ENCODE measurements at places on chromosomes 16 and 17.

GRCh38 chr17:77694391-77695363 lies 263.8 kb upstream of the TNRC6C start:
- DNase-seq, result no peak

DNA sequence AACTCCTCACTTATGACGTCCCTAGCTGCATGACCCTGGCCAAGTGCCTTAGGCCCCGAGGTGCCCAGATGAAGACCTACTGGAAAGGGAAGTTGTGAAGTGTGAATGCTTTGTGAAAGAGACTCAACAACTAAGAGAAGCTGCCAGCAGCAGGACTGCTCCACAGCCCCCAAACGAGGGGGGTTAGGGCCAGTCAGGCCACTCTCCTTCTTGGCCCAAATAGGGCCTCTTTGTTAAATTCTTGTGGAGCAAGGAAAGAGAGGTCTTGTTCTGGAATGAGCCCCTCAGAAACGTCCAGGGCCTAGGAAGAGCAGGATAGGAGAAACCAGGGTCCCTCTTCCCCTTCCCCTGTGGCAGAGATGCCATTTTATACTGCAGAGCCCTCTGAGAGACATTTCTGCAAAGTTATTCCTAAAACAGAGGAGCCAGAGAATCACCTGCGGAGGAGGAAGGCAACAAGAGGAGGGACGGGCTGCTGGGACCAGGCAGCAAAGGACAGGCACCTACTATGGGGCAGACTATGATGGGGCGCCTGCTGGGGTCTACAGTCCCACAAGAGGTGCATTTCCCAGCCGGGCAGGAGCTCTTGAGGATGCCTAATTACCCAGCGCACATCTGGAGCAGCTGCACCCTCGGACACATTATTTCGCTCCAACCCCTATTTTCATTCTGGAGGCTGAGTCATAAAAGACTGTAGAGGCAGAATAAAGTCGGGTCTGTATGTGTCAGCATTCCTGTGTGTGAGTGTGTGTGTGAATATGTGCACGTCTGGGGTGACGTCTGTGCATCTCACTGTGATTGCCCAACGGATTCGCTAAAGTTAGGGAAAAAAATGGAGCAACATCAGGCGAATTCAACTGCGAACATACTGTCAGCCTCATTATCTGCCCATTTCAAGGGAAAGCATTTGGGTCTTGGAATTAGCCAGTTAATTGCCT lies 11.4 kb upstream of the HOXB9 start:
- no peak for DNase-seq

- no peak for DNase-seq
These were observed 435.6 kb downstream of the WWOX start for GRCh38 chr16:78535098-78535497.

DNA sequence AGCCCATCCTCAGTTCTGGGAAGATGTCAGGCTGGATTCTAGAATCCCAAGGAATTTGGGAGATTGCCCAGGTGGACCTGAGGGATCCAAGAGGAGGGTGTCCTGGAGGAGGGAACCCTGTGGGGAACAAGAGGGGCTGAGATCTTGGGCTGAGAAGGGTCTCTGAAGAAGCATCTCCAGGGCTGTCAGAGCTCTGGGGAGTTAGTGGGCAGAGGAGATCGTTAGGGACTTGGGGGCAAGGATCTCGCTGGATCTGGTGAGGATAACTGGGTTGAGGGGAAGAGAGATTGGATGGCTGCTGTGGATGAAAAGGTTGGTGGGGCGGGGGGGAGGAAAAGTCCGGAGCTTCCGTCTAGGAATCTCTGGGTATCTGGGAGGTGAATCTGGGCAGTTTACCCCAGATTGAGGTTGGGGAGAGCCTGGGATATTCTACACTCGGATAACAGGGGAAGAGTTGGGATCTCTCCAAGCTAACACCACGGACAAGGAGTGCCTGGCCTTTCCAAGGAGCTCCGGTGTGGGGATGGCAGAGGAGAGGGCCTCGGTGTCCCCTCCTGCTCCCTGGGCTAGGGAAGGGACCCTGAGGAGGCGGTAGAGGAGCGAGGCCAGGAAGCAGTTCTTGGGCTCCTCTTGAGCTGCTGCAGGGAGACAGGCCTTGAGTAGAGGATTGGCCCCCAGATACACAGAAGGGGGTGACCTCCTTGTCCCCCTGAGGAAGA lies 1.7 kb downstream of the FBXL19 start:
- no peak for DNase-seq
